Lung (tissue), 17 donors: ENCODE measurements at places on chromosomes 1 and 21. TPM values are rescaled to one million over a fixed set of nuclear protein-coding genes. Genes with fewer than 3 reads are reported as not detected.

CLCNKA gene
- not detected for total RNA-seq

HOOK1 gene
- 19.4 TPM for total RNA-seq

ZNF593OS gene
- not detected for total RNA-seq

DNA sequence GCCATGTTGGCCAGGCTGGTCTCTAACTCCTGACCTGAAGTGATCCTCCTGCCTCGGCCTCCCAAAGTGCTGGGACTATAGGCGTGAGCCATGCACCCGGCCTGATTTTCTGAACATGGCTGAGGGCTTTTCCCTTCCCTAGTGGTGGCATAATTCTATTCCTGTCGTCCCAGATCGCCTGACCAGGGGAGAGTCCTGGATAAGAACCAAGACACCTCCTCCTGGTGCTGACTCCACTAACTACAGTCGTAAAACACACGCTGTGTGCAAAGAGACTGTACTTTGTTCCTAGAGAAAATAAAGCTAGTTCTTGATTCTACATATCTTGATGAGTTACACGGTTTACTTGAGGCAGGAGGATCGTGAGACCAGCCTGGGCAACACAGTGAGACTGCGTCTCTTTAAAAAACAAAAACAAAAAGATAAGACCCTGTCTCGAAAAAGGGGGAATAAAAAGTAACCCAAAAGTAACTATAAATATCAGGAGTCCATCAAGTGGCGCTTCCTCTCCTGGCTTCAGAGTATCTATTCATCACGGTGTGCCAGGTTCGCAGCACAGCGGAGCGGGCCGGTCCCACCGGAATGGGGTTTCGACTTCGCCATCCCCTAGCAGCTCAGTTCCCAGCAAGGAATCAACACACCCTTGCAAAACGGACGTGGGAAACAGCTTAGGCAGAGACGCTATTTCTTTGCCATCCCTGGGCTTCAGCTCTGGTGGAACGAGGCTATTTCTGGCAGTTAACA, 973 bp downstream of the SDF4 start:
- no peaks in the 10 kb centered on the region for H3K4me1 ChIP-seq
- H3K27me3 ChIP-seq = no peaks in the 10 kb centered on the region
- H3K27ac ChIP-seq = peak overlapping the region; percentile 97

DNA sequence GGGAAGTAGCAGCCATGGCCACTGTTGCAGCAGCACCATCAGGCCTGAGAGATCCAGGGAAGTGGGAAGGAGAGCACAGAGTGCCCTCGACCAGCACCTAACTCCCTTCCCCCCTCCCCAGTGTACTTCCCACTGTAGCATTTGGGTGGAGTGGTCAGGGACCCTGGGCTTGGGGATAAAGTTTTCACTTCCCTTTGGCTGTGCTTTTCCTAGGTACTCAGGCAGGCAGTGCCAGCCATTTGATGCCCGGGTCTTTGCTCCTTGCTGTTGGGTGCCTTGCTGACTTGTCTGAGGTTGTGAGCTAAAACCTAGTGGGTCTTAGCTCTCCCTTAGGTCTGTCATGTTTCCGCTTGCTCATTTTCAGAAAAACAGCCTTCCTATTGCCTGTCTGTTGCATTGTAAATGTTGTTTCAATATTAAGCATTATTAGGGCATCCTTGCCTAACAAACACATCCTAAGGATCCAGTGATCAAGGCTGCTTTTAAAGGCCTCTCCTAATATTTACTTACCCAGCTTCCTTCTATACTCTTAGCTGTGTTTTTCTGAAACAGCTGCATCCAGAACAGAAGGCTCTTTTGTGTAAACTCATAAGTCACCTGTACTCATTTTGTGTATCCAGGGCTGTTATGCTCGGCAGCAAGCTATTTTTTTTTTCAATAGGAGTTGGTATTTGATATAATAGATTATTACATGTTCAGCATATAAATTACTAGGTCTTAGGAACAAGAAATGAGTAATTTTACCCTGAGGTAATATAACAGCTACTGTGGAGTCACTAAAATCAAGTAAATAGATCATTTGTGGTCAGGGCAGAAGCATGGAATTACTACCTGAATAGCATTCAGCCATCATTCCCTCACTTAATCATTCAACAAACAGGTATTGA, 418.6 kb upstream of the PROX1 start:
- no peak overlapping the region for H3K4me3 ChIP-seq
- H3K36me3 ChIP-seq = no peaks in the 10 kb centered on the region
- H3K27ac ChIP-seq = no peak overlapping the region
- H3K4me1 ChIP-seq = peaks cover 9% of the 10 kb centered on the region
- no peaks in the 10 kb centered on the region for H3K27me3 ChIP-seq
- DNase-seq = no peak

DNA sequence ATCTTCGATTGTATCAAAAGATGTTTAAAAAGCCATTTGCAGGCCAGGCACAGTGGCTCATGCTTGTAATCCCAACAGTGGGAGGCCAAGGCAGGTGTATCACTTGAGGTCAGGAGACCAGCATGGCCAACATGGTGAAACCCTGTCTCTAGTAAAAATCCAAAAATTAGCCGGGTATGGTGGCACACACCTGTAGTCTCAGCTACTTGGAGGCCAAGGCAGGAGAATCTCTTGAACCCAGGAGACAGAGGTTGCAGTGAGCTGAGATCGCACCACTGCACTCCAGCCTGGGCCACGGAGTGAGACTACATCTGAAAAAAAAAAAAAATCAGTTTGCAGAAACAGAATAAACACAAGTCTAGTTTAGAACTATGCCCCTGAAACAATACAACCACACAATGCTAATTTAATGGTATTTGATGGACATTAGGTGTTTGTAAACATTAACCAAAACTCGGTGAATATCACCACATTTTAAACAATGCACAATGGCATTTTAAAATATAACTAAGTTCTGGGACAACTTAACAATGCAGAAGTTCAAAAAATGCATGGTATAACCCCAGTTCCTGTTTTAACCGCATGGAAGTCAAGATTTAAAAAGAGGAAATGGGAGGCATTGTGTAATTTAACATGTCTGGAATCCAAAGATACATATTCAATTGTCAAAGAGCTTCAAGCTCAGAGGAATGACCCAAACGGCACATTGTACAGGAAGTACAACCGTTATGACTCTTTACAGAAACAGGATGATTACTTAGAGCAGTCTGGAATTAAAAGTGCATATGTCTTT, 7.1 kb upstream of the PTTG1IP start:
- H3K36me3 ChIP-seq = no peaks in the 10 kb centered on the region
- H3K4me1 ChIP-seq = no peaks in the 10 kb centered on the region
- no peak overlapping the region for H3K4me3 ChIP-seq
- no peaks in the 10 kb centered on the region for H3K27me3 ChIP-seq
- no peak for DNase-seq

DNA sequence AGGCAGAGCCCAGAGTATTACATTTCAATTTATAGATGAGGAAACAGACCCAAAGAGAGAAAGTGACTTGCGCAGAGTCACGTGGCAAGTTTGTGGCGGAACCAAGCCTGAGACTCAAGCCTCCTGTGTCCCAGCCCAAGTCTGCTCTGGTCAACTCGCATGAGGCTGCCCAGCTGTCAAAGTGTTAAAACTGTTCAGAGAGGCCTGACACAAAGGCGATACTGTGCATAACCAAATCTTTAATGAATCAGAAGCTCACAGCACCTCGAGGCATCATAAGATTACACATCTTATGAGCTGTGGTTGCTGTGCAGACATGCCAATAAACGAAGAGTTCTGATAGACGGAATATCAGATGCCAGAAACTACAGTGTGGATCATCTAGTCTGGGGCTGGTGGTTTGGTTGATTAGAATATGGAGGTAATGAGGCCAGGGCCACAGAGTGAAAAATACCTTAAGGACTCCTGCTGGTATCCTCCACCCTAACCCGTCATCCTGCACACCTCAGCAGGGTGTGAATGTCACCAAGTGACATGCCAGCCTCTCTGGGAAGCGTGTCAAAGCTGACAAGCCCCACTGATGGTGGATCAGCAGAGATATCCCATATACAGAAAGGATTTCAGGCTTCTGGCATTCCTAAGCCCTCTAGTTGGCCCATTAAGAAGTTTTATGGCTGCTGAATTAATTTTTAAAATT, 42.2 kb downstream of the TNNT2 start:
- H3K36me3 ChIP-seq = no peaks in the 10 kb centered on the region
- H3K27me3 ChIP-seq = no peaks in the 10 kb centered on the region
- no peak for DNase-seq
- no peak overlapping the region for H3K4me3 ChIP-seq

DNA sequence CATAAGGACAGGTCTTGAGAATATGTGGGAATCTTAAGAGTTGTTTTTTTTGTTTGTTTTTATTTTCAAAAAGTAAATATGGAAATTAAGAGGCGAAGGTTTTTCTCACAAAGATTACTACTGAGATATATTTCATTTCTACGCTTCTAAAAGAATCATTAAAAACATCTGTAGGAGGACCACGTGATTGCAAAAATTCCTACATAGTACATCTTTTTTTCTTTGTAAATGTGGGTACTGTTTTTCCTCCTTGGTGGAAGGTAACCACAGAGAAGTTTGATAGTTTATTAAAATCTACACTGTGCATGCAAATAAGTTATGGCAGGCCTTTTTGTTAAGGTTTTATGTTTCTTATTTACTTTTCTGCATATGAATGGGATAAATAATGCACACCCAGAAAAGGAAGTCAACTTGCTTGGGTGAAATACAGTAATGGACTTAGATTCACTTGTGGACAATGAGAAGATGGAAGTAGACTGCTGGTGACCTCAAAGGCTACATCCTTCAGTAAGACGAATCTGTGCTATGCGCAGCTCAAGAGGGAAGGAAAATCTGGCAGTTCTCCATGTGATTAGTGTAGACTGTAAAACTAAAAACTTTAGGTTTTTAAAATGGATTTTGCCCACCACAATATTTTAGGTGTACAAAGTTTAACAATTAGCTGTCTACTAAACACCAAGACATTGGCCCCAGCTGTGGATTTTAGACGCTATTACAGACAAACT, 2.0 kb downstream of the AK5 start:
- H3K27me3 ChIP-seq = peaks cover 3% of the 10 kb centered on the region
- no peak overlapping the region for H3K27ac ChIP-seq
- H3K36me3 ChIP-seq = no peaks in the 10 kb centered on the region
- DNase-seq = no peak
- no peak overlapping the region for H3K4me3 ChIP-seq
